ENCODE measurements at places on chromosomes 2 and 18. TPM values are rescaled to one million over a fixed set of nuclear protein-coding genes. Genes with fewer than 3 reads are reported as not detected.

DNA sequence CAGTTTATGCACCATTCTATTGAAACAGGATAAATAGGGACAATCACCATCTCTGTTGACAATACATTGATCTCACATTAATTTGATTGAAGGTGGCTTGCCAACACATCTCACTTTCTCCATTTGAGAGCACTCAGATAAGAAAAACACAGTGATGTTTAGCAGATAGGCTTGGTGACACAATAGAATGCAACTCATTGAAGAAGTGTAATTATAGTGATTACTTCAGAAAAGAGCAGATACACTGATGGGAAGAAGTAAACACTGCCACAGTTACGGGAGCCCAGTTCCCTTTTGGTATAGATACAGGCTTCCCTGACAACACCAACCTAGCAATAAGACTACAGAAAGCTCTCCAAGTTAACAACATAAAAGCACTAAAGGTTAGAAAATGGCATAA lies 89.1 kb downstream of the FIGN start:
- no peak for DNase-seq

The COL4A3 gene
- 4.7 TPM for polyA plus RNA-seq

DNA sequence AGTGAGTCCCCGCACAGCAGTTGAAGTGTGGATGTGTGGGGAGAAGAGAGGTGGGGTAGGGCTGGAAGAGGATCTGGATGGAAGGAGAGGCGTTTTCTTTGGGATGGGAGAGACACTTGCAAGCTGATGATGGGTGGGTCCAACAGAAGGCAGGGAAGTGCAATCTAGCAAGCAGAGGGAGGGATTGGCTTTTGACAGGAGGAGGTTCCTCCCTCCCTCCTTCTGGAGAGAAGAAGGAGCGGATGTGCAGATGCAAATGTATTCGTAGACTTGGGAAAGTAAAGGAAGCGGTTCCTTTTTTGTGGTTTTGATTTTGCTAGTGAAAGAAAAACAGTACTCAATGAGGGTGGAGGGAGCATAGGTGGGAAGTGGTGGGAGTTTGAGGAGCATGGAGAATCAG lies 48.9 kb downstream of the LAMA3 start:
- DNase-seq = no peak

DNA sequence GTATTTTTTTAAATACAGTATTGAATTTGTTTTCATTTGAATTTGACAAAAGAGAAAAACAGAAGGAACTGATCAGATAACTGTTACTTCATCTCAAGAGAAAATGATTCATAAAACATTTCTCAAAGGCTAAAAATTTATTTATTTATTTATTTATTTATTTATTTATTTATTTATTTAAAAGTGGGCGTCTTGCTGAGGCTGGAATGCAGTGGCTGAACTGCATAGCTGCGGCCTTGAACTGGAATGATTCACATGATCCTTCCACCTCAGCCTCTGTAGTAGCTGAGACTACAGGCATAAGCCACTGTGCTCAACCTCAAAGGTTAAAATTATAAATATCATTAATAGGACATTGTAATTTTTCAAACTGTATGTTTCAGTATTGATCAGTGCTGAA lies 4.5 kb upstream of the PUM2 start:
- no peak for DNase-seq

DNA sequence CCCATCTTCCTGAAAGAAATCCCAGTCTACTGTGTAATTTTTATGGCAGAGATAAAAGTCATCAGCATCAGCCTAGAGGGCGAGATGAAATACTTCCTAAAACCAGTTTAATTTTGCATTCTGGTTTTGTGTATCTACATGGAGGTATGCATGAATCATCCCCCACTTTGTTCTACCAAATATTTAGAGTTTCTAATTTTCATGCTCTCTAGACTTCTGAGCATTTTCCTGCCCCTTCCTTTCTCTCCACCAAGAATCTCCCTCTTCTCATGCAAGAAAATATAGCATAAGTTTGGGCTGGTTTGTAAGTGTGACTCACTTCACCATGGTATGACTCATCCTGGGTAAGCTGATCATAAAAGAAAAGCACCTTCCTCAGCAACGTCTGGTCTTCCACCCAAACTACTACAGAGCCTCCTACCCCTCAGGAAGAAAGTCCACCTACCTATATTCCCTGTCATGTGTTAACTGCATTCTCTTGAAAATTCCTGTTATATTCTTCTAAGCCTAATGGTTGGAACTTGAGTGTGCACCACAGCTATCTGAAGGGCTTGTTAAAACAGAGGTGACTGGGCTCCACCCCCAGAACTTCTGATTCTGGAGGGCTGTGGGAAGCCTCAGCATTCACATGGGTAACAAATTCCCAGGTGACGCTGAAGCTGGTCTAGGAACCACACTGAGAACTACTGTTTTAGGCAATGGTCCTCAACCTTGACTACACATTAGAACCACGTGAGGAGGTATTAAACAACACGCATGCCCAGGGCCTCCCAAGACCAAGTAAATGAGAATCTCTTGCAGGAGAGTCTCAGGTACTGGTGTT lies 37.4 kb upstream of the RAPGEF4 start:
- DNase-seq = no peak

The SIX3 gene
- not detected for polyA plus RNA-seq

The PEX13 gene
- polyA plus RNA-seq = 12.4 TPM

- DNase-seq = no peak
Observed at GRCh38 chr18:10252494-10252893, 201.9 kb upstream of the APCDD1 start.

DNA sequence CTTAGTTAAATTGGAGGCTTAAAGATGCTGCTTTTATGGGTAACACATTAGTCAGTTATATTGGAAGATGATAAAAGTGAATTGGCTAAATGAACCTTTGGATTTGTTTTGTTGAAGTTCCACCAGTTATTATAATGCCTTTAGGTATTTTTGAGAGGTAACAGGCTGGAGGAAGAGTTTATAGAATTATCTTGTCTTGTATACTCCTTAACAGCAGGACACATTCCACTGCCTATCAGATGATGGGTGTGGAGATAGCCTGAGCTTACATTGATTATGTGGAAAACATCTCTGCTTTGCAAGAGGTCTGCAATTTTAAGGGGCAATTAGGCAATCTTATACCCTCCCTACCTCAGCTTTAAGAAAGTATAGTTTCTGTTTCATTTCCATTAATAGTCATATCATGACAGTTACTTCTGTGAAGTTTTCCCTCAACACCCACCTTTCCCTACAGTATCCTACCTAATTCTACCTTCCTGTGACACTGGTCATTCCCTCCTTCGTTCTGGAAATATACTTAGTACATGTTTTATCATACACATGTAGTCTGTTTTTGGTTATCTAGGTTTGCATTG lies 403.7 kb upstream of the SPRED2 start:
- DNase-seq = no peak

The RAB6C gene
- 0.07 TPM for polyA plus RNA-seq

The SUPT7L gene
- polyA plus RNA-seq = 26.8 TPM

The TDRD15 gene
- not detected for polyA plus RNA-seq

The HOXD9 gene
- 0.09 TPM for polyA plus RNA-seq

DNA sequence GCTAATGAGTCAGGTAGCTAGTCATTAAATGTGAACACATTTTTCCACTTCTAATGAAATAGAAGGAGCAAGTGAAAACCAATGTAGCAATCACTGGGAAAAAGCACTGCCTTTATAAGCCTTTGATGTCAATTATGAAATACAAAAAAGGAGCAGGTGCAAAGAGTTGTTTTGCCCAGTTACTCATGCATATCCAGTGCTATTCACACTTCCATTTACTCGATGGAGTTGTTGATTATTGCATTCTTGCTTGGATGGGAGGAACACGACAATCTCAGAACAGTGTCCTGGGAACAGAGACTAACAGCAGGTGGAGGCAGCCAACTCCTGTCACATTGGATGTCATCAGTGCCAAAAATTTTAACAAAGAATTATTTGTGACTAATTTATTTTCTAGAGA lies 372.5 kb downstream of the CBLN2 start:
- no peak for DNase-seq

The HOXD12 gene
- not detected for polyA plus RNA-seq

DNA sequence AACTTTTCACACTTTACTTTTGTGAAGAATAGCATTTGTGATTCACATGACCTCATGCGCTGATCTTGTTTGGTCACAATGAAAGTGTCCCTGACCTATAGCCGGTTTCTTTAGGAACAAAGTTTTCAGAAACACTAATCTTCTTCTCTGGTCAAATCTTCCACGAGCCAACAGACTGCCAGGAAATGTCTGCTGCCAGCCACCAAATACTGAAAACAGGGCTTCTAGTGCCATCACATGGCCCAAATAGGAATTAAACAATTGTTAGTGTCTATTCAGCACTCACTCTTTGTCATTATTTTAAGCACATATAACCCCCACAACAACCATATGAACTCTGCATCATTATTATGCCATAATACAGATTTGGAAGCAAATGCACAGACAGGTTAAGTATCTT lies 286.5 kb upstream of the SYT4 start:
- peak; percentile 43 for DNase-seq

GRCh38 chr2:13414897-13415296 lies 698.2 kb downstream of the TRIB2 start:
- DNase-seq = no peak

DNA sequence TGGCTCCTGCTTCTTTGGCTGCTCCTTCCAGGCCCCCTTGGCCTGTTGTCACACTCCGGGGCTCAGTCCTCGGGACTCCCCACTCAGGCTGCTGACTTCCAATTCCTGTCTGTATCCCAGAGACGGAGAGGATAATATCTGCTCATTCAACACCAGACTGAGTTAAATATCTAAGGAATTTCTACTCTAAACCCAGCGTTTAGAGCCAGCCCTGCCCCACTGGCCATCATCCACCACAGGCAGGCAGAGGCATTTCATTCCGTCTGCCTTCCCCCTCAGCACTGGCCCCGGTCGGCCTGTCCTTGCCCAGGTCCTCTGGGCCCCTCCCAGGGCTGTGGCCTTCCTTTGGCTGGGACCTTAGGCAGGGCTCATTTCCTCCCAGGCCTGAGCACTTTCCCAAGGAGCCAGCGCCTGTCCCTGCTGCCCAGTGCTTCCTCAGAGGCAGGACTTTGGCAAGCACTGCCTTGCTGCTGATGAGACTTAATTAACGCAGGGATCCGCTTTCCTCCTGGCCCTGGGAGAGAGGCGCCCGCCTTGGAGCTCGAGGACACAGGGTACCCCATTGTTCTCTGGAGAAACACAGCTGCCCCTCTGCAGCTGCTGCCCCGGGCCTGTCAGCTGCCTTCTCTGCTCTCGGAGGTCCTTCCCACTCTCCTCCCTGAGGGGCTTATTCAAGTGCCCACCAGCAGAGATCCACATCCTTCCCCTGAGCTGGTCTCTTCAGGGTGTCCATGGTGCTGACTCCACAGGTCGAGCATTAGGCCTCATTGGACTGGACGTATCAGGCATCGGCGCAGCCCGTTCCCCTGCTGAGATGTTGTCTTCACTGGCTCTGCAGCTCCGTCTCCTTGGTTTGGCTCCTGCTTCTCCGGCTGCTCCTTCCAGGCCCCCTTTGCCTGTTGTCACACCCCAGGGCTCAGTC lies 42.8 kb downstream of the ATOH8 start:
- DNase-seq = peak; percentile 76

GRCh38 chr2:120919216-120919615 lies 183.5 kb downstream of the GLI2 start:
- DNase-seq = no peak

GRCh38 chr2:118723394-118723793 lies 124.1 kb downstream of the EN1 start:
- DNase-seq = no peak

DNA sequence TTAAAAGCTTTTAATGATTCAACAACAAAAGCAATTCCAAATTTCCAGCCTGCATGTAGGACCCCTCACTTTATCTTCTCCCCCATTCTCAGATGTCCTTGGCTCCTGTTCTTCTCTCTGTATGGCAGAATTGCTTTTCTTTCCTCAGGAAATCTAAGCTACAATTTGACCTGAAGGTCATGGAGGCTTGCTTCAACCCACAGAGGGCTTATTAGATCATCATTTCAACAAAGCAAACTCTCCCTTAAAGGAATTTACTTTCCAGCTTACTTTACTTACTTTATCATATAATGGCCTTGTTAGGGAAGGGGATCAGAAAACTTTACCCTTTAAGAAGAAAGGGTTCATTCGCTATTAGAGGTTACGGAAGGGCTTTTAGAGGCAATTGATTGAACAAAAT lies 211.5 kb downstream of the RAD51AP2 start:
- DNase-seq = no peak

- peak; percentile 30 for DNase-seq
Observed at GRCh38 chr2:98772536-98772935, 41.6 kb upstream of the MGAT4A start.

DNA sequence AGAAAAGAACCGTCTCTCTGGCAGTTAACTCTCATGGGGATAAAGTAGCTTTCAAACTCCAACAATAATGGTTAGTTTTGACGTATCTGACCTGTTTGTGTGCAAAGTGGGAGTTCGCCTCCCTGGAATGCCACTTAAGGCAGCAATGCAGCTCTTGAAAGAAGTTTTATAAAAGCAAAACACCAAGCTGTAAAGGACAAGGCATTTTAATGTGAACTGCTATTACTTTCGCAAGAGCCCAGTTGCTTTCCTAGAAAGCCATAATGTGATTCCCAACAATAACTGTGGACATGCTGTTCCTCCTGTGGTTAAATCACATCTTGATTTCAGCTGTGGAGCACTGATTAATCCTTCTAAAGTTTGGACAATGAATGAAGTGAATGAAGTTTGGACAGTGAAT lies 303.7 kb downstream of the PTPRM start:
- no peak for DNase-seq

The OTX1 gene
- not detected for polyA plus RNA-seq

The PIEZO2 gene
- polyA plus RNA-seq = 0.18 TPM

DNA sequence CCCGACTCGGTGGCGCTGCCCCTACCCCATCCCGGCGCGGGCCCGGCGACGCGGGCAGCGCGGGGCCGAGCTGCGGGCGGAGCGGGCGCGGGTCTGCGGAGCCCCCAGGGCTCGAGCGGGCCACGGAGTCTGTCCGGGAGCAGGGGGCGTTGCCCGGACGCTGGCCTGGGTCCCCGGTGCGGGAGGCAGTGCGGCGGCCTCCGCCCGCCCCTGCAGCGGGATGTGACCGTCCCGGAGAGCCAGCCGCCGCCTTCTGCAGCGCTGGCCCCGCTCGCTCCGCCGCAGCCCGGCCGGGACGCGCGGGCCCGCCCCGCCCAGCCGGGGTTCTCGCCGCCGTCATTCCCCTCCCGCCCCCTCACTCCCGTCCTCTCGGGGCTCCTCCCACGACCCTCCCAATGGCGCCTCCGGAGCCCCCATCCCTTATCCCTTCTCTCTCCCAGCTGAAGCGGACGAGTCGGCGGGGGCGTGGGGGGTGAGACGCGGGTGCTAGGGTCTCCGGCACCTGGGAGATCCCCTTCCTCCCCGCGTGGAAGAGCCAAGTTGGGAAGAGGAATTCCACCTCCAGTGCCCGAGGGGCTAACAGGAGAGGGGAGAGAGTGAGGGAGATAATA lies at the start of gene FNDC4:
TSS of gene FNDC4 (minus strand) at position 257 of the 611 bp plus-strand sequence. CDS start 521 bp downstream, outside the sequence.
- peak; percentile 49 for DNase-seq

Measured in right cardiac atrium (tissue), 5 donors.